ENCODE measurements at places on chromosomes 3 and 15.

GRCh38 chr3:150945226-150946032 is 27.1 kb downstream of the CLRN1 start:
- DNase-seq, result no peak

DNA sequence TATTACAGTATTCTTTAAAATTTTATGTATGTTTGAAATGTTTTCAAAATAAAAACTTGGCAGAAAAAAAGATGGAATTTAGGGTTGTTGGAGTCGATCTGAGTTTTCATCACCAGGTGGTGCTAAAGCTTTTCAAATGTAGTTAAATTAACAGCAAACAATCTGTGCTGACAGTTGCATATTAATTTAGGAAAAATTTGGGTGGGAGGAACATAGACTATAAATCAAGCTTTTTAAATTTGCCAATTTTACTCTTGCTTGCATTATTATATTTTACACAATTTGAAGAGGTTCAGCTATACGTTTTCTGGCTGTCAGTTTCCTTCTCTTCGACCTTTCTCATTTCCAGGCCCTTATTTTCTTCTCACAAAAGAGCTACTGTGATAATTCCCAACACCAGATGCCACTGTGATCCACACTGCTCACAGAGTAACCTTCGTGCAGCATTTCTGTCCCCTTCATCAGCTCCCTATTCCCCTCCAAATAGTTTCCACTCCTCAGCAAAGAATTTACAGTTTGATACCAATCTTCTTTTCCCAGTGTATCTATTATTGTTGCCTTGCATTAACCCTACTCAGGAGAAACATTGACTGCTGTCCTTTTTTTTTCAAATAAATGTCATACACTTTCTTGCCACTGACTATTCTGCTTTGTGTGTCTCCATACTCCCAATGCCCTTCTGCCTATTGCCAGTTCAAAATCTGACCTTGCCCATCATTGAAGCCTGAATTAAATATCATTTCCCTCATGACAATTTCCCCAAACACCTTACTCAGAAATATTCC is 53.4 kb upstream of the EIF5A2 start:
- DNase-seq, result peak; percentile 69

DNA sequence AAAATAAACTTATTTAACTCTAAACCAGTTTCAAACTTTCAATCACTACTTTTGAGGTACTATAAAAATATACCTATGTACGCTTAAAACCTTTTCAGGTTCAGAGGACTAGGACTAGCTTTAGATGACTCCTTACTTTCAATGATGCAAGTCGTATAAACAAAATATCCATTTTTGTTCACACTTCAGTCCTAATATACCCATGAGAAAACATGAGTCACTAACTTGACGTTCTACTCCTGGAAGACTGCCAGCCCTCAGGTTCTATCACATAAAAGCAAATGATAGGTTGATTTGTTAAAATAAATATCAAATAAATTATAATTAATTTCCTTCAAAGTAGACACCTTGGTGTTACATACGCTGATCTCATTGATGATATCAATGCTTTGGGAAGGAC is 10.6 kb upstream of the P3H2 start:
- DNase-seq, result peak; percentile 83

DNA sequence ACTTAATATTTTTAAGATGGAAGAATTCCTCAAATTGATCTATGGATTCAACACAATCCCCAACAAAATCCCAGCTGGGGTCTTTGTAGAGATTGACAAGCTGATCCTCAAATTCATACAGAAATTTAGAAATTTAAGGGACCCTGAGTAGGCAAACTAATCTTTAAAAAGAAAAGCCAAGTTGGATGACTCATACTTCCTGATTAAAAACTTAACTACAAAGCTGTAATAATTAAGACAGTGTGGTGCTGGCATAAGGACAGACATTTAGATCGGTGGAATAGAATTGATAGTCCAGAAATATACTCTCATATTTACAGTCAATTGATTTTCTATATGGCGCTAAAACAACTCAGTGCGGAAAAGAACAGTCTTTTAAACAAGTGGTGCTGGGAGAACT is 11.6 kb downstream of the FAM162A start:
- DNase-seq, result peak; percentile 11

GRCh38 chr15:31245135-31245689 is 81.4 kb upstream of the KLF13 start:
- no peak for DNase-seq

- no peak for DNase-seq
Measured at GRCh38 chr3:40968666-40969065, 230.6 kb upstream of the CTNNB1 start.

GRCh38 chr3:113952921-113953320 is 5.1 kb downstream of the ZDHHC23 start:
- DNase-seq, result peak; percentile 11

DNA sequence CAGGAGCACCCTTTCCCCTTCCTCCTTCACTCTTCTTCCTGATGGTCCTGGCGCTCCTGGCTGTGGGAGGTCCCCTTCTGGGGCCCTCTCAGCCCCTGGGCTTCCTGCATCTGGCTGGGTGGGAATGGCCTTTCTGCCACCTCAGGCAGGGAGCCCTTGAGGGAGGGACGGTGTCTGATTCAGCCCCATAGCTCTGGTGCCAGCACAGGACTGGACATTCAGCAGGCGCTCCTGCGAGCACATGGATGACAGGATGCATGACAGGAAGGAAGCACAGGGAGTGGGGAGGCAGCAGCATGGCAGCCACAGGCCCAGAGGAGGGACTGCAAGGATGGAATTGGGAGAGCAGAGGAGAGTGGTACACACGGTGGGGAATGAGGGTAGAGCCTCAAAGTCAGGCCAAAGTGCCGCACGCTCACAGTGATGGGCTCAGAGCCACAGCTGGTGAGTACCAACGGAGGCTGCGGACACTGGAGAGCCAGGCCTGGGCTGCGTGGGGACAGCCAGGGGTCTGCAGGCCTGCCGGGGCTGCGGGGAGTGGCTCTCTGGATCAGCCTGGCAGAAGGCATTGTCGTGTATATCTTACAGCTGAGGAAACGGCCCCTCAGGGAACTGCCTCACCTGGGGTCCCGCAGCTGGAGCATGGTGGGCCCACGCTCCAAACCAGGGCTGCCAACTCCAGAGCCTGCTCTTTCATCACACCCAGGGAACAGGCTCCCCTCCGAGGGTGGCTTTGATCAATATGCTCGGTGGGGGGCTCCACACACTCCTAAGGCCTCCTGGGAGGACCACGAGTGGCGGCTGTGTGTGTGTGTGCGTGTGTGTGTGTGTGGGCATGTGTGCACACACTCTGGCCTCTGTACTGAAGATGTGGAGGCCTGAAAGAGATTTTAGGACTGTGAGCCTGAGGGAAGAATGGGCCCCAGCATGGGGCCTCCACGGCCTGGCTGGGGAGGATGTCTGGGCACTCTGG is 51.4 kb upstream of the CTSH start:
- DNase-seq, result peak; percentile 32

DNA sequence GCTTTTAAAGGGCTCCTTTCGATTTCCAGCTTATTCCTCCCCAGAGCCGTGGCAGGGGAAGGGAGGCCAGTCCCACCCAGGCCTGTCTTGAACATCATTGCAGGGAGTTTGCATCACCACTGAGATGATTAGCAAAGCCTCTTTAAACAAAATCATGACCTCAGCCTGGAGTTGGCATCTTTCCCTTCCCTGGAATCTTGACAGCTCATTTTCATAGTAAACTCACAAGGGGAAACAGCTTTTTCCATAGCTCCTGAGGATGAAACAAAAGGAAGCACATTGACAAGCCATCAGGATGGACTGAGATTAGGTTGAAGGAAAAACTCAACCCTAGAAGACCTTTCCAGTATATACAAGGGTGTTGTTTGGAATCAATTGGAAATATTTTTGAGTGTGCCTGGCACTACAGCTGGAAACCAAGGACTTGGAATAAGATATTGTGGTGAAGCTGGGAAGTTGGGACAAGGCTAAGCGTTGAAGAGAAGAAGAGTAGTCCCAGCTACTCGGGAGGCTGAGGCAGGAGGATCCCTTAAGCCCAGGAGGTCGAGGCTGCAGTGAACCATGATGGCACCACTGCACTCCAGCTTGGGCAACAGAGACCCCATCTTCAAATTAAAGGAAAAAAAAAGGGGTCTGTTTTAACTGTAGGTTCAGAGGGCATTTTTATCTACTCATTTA is 3.1 kb upstream of the LARP6 start:
- peak; percentile 79 for DNase-seq

DNA sequence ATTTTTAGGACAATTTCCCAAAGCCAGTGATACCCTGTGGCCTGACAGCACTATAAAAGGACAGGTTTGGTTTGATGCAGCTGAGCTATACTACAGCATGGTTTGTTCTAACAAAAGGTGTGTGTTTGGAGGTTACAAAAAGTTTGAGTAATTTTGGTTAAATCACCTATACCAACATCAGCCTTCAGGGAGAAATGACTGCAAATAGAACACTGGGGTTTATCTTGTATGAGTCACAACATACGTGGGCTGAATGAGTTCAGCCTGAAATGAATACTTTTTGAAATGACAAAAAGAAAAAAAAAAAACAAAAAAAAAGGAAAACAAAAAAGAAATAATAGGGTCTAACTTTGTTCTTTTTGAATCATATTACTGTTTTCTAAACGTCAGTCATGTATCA is 345.7 kb downstream of the CNTN3 start:
- DNase-seq, result no peak

- no peak for DNase-seq
Measured at GRCh38 chr15:63999177-63999576, 47.1 kb downstream of the DAPK2 start.

- no peak for DNase-seq
Measured at GRCh38 chr15:96595951-96596350, 265.5 kb downstream of the NR2F2 start.

GRCh38 chr3:62100282-62100989 is 272.9 kb downstream of the FEZF2 start:
- DNase-seq, result no peak

- no peak for DNase-seq
Measured at GRCh38 chr3:114872588-114872987, 274.5 kb downstream of the ZBTB20 start.

DNA sequence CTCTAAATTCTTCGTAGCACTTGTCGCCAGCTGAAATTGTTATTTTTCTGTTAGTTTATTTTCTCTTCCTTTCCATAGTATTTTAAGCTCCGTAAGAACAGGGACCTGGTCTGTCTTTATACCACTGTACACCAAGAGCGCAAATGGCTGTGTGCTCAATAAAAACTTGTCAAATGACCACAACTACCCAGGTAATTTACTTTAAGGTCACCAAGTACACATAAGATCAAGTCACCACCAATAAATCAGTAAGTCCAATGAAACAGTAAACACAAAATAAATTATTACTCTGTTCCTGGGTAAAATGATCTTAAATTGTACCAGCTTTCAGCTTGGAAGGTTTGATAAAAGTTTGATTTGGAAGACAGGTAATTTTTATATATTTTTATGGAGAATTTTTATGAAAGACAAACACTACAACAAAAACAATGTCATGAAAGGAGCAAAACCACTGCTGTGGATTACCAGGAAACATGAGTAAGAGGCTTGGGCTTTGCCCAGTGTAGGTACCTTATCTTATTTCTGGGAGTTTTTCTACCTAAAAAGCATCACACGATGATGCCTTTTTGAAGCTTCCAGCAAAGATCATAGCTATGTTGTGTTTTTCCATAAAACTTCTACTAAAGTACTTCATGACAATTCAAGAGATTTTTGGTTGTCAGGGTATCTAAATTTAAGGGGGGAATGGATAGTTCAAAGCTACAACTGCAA is 406.8 kb downstream of the SHQ1 start:
- DNase-seq, result peak; percentile 36

DNA sequence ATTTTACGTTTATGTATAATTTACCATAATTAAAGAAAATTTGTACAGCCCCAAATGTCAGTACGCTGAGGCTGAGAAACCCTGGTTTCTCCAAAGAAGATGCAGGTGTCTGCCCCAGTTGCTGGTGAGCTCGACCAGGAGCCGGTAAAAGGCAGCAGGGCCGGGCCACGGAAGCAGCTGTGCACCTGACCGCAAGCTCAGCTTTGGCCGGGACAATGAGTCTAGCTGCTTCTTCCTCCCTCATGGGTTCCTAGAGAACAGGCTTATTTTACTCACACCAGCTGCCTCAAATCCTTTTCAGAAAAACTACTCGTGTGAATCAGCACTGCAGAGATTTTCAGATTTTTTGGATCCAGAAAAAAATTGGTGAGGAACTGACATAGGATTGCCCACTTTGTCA is 18.0 kb upstream of the ZXDC start:
- no peak for DNase-seq

DNA sequence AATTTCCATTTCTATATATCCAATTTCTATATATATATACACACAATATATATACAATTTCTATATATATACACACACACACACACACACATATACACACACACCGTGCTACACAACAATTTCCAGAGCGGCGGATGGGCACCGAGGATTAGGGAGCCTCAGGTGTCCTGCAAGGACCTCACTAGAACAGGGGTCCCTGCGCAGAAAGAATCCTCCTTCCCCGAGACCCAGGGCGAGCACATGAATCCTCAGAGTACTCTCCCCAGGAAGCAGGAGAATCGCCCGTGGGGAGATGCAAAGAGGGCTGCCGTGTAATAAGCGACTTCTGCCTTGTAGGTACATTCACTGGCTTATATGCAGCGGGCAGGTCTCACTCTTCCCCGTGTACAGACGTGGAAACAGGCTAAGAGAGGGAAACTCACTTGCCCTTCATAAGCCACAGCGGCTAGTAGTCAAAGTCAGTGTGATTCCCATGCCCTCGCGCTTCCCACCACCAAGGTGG is 467 bp downstream of the PIF1 start:
- DNase-seq, result peak; percentile 12

DNA sequence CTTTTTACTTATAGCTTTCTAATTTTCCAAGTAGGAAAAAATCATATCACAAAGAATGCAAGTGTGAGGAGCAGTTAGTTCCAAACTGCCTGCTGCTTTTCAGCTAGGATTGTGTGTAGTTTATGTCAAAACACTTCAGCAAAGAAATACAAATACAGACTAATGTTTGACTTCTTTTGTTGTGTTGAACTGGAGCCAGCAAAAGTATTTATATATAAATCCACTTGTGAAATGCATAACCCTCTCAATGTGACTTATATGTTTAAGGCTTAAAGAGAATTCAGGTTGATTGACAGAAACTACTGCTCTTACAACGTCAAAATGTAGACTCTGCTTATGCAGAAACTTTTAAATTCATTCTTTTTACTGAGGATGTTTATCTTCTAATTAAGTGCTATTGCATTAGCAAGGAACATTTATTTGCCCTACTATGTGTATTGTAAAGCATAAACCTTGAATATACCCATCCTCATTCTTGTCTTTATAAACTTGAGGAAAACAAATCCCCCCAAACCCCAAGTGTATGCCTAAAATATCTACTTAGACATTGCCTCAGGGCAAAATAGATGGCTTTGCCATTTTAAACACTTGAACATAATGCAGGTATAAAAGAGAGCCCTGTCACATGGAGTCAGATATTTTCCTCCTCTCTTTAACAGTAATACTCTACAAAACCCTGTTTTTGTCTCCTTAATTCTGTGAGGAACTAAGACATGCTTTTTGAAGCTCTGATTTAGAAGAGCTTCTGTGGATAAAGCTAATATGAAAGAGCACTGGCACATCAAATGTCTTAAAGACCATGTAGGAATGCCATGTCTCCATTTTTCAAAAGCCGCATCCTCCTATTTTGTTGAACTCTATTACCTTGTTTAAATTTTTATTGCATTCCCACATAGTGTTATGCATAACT is 302.8 kb upstream of the TBC1D5 start:
- DNase-seq, result no peak
